RKO (cell line): ENCODE measurements at places on chromosomes 13 and 19.

DNA sequence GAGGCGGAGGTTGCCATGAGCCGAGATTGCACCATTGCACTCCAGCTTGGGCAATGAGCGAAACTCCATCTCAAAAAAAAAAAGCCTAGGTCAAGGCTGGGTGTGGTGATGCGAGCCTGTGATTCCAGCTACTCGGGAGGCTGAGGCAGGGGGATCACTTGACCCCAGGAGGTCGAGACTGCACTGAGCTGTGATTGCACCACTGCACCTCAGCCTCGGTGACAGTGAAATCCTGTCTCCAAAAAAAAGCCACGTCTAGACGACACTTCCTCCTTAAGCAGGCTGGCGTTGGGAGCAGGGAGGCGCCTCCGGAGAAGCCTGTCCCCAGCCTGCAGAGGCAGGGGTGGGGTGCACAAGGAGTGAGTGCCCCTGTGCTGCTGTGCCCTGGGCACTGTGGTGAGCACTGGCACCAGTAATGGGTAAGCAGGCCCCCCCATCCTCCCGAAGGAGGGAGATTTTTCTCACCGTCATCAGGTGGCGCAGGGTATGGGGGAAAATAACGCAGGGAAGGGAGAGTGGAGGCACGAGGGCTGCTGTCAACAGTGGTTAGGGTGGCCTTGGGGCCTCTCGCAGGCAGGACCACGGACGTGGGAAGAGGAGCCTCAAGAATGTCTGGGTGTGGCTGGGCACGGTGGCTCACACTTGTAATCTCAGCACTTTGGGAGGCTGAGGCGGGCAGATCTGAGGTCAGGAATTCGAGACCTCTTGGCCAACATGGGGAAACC, 706 bp downstream of the P2RY11 start:
- peak; percentile 35 for DNase-seq

GRCh38 chr13:41577436-41577835, 120.1 kb downstream of the RGCC start:
- no peak for DNase-seq

GRCh38 chr13:78133511-78133910, 214.9 kb upstream of the EDNRB start:
- DNase-seq, result no peak

GRCh38 chr13:90533866-90534265, 813.6 kb upstream of the MIR17HG start:
- DNase-seq, result peak; percentile 3

GRCh38 chr13:39051157-39051556, 12.9 kb downstream of the NHLRC3 start:
- DNase-seq, result peak; percentile 79

DNA sequence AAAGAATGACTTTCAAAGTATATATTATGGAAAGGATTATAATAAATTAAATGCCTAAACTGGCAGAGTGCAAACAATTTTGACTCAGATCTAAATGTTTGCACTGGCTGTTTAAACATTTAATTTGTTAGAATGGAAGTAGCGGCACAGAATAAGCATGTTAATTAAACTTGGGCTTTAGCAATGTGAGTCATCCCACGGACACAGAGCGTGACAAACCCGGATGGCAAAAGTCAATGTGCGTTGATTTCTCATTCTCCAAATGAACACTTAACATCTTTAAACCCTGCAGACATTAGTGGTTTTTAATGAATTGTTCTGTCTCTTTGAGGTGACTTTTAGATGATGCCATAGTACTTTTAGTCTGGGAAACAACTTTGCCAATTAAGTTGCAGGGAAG, 38.4 kb downstream of the PCDH8 start:
- DNase-seq, result no peak

DNA sequence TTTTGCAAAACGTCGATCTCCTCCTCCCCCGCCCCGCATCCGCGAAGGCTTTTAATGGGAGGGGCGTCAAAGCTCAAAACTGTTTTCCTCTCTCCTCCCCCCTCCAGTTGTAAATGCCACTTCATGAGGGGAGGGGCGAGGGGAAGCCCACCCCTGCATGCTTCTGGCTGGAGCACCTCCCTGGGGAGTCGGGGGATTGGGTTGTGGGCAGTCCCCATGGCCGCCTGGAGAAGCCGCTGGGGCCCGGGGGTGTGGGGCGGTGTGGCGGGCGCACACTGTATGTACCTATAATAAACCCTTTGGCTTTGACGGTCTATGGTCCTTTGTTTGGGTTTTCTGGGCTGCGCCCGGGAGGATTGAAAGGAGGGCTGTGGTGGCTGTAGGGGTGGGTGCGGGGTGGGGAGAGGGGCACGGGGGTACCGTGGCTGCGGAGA, 505 bp upstream of the SHKBP1 start:
- DNase-seq, result no peak

GRCh38 chr13:25432691-25433090, 60.9 kb downstream of the ATP8A2 start:
- no peak for DNase-seq

DNA sequence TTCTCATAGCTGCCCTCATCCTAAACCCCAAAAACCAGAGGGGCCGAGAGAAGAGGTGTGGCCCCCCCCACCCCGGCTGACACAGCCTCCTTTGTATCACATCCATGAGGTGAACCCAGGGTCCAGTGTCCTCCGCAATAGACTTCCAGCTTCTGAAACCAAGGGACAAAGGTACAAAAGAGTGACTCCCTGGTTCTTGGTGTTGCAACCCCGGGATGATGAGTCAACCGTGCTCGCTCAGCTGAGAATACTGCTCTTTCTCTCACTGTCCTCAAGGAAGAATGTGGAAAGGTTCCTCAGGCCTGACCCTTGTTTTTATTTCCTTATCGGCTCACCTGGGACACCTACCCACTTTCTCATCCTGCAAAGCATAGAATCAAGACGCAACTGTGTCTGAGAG, 5.5 kb downstream of the SLC15A1 start:
- no peak for DNase-seq

- no peak for DNase-seq
These were observed 18.1 kb upstream of the SPATA13 start for GRCh38 chr13:24142453-24142852.

DNA sequence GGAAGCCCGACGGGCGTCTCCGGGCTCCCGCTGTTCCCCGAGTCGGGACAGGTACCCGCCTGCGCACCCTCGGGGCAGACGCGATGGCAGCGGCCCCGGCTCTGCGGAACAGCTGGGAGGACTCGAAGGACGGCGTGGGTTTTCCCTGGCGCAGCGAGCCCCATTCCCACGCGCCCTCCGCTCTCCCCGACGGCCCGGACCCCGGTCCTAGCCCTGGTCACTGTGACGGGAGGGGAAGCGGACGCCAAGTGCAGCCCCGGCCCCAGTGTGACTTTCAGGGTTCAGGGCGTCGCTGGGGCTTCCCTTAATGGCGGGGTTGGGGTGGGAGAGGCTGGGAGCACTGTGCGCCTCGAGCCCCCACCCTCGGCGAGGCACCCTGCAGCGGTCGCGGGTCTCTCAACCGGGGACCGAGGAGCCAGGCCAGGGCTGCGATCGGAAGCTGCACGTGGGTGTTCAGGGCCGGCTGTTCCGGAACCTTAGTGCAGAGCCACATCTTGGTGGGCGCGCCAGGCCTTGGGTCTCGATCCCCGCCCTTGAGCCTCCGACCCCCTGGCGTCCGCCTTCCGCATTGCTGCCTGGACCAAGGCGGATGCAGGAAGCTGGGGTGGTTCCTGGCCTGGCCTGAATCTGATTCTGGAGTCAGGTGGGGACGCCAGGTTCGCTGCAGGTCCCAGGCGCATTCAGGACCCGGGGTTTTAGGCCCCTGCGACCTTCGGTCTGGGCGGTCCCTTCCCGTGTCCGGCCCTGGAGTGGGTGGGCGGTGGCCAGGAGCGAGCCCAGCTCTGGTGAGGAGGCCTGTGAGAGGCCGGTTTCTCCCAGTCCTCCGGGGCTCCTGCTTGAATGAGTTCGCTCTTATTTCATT, 3.5 kb downstream of the LGALS7B start:
- DNase-seq, result no peak

GRCh38 chr19:12825254-12826131, 8.9 kb downstream of the RTBDN start:
- no peak for DNase-seq

DNA sequence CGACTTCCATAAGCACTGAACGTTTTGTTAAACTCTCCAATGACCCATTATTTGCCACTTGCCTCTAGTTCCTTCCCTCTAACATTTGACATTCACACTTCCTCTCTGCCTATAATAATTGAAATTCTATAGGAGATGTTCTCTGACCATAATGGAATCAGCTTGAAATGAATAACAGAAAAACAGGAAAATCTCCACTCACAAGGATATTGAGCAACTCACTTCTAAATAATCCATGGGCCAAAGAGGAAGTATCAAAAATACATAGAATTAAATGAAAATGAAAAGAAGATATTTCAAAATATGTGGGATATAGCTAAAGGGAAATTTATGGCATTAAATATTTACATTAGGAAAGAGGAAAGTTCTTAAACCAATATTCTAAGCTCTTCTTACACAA, 3.4 kb upstream of the FCGBP start:
- DNase-seq, result no peak

DNA sequence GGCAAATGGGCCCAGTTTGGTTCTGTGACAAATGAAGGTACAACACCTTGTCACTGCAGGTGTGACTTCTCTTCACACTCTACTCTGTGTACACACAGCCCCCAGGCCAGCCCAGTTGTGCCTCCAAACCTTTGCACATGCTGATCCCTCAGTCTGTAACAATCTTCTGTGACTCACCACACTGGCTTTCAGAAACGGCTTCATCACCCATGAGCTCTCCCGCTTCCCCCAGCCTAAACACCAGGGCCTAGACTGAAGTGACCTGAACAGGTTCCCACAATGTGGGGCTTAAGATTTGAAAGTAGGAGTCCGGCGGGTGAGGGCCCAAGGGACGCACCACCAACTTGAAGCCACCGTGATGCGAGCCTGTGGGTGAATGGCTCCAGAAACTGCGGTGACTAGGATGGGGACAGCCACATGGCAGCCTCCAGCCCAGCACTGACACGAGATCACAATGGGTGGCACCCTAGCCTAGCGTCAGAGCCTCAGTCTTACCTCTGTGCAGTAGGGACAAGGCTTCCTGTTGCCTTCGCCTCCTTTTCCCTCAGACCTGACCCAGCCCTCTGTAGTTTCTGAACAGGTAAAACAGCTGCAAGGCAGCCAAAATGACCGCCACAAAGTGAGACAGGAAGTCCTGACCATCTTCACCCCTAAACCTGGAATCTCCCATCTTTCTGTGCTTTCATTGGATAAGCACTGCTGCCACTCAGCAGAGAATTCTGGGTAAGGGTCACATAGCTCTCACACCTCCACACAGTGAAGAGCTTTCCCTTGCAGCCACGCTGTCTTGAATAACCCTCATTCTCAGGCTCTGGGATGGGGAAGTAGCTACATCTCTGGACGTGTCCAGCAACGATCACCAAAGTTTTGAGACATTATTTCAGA, 34.2 kb upstream of the ZNF599 start:
- peak; percentile 11 for DNase-seq

DNA sequence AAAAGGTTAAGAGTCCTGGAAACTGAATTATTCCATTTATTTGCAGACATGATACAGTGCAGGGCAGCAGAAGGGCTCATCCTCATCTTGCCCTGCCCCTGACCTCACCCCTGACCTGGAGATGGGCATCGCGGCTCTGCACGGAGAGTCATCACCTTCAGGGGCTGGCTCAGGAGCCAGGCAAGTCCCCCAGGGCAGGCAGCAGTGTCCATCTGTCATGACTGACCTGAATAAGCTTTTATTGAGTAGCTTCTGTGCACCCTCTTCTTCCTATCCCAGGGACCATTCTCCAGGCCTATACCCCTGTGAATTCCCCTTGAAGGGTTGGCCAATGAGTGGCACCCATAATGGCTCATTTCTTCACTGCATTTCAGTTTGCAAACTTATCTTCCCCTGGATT, 484.2 kb downstream of the ZNF536 start:
- DNase-seq, result no peak

GRCh38 chr13:100306030-100306429, 217.1 kb downstream of the PCCA start:
- DNase-seq, result no peak

GRCh38 chr19:13077240-13077639, 25.4 kb downstream of the LYL1 start:
- DNase-seq, result no peak

- DNase-seq, result no peak
These were observed 960 bp downstream of the PPFIA3 start for GRCh38 chr19:49120325-49120683.

GRCh38 chr13:103945836-103946235, 879.6 kb upstream of the SLC10A2 start:
- no peak for DNase-seq

GRCh38 chr13:26707122-26708006, 53.2 kb downstream of the GPR12 start:
- peak; percentile 64 for DNase-seq

GRCh38 chr13:41791056-41791455, 169.9 kb downstream of the VWA8 start:
- DNase-seq, result no peak

DNA sequence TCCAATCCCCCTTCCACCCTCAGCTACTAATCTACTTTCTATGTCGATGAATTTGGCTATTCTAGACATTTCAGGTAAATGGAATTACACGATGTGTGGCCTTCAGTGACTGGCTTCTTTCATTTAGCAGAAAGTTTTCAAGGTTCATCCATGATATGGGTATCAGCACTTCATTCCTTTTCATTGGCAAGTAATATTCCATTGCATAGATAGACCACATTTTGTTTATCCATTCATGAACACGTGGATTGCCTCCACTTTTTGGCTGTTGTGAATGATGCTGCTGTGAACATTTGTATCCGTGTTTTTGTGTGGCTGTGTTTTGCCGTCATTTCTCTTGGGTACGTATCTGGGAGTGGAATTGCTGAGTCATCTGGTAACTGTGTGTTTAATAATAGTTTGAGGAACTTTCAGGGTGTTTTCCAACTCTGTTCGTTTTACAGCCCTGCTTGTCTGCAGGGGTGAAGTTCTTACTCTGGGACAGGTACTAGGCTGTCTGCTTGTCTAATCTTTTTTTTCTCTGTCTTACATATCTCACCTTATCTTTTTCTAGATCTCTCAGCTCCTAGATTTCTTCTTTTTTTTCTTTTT, 32.5 kb downstream of the MARK4 start:
- DNase-seq, result no peak

DNA sequence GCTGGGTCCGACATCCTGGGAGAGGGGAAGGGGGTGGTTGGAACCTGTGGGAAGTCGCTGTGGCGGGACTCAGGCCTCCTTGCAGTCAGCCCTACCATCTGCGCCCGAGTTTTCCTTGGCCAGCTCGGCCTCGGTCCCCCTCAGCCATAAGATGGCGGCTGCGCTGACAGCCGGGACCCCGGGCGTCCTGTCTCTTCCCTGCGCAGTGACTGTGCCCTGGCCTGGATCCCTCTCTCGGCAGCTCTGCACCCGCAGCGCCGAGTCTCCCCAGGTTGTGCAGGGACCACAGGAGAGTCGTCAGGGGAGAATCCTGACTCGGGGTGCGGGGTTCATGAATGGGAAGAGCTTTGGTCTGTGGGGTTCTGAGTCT, 345 bp downstream of the ZNF257 start:
- DNase-seq, result no peak
